ENCODE measurements at places on chromosomes 16 and 17.

DNA sequence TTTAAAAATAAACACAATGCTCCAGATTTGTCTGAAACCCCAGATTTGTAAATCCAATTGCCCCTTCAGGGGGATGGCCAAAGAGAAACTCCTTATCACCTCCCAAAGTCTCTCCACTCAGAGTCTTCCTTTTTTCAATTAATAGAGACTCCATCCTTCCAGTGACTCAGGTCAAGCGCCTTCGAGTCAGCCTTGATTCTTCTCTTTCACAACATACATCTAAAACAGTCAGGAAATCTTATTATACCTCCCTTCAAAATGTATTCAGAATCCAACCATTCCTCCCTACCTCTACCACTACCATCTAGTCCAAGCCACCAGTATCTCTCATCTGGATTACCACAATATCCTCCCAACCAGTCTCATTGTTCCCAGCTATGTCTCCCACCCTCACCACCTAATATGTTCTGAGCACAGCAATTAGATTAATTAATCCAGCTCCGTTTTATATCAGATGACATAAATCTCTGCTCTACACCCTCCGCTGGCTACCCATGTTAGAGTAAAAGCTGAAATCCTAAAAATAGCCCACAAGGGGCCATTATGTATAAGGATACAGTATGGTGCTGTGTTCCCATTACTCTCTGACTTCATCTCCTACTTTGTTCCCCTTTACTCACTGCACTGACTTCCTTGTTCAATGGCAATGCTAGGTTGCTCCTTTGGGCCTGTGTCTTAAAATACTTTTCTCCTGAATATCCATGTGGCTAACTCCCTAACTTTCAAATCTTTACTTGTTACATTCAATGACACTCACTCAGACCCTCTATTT, 11.8 kb downstream of the SIAH1 start:
- no peak for DNase-seq

GRCh38 chr17:59791603-59792457, 84.4 kb downstream of the VMP1 start:
- DNase-seq = no peak

DNA sequence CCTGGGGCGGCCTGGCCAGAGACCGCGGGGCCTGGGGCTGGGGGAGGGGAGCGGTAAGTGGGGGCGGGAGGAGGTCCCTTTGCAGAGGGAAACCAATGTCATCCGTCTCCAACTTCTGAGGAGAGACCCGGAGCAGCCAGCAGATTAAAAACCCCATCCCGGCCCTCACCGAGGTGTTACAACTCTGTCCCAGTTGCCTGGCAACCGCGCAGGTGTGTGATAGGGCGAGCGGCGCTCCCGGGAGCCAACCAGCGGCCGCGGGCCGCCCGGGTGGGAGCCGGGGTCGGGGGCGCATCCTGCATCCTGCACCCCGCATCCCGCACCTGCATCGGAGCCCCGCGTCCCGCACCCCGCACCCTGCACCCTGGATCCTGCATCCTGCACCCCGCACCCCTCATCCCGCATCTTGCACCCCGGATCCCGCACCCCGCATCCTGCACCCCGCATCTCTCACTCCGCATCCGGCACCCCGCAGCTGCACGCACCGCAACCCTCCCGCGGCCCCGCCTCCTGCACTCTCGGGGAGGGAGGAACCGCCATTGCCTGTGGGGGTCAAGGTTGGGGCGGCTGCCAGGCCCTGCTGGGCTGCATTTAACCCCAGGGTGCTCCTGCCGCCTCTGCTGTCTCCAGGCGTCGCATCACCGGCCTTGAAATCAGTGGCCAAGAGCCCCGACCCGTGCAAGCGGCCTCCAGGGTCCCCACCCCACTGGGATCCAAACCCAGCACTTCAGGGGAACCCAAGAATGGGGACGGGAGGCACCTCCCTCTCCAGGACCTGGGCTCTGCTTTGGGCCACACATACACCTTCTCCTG, 47.3 kb downstream of the RTN4RL1 start:
- DNase-seq = no peak

DNA sequence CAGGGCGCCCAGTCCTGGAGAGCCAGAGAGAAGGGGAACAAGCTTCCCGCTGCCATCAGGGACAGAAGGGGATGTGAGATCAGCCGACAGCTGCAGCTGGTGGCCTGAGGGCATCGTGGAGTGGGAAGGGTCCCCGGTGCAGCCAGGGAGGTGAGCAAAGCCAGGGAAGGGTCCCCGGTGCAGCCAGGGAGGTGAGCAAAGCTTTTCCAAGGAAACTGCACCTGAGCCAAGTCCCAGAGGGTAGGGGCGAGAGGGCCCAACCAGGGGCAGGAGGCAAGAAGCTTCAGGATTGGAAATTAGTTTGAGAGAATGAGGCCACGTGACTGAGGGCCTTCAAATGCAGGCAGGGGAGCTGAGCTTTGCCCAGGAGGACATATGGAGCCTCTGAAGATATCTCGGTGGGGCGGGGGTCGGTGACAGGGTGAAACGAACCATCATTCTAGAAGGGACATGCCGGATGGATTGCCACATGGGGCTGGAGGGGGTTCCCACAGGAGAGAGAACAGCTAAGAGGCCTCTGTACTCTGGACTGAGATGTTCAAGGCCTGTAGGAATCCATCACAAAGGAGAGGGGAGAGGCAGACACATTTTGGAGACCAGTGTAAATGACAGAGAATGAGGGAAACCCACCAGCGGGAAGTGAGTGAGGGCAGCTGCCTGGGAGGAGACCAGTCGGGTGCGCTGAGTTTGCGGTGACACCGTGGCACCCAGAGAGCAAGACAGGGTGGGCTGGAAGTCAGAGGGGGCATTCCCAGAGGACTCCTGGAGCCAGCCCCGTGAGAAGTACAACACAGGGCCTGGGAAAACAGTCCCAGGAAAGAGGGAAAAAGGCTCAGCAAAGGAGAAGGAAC, 31.4 kb upstream of the RPH3AL start:
- no peak for DNase-seq

DNA sequence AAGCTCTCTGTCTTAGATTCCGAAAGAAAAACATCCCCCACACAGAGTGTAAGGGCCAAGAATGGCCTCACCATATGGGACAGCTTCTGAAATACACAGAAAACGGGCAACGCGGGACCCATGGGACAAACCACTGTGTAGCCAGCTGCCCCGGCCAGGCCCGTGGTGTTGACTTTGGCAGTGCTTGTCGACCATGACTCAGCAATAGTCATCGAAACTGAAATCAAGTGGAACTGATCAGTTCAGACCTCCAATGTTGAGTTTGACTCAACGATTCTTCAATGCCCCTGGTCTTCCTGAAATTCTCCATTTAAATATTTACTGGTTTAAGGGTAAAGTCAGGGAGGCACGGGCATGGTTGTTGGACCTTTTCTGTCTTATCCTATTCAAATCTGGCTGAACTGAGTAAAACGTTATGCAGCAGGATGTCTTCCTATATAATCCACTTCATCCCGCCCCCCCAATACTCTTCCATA, 27.5 kb downstream of the ZFHX3 start:
- DNase-seq = no peak

DNA sequence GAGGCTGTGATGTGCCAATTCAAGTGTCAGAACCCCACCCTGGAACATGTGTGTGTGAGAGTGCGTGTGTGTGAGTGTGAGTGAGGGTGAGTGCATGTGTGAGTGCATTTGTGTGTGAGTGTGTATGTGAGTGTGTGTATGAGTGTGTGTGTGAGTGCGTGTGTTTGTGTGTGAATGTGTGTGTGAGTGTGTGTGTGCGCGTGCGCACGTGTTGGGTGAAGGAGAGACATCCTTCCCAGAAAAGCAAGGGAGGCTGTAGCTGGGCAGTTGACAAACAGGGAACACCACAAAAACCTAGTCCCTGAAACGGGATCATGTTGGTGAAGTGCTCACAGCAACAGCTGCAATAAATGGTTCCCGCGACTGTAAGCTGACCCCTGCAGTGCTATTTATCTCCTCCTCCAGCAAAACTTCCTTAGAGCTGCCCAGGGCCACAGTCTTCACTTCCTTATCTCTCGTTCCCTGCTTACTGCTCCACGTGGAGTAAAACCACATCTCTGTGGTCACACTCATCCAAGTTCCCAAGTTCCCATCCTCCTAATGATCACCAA, 40.1 kb upstream of the RPL38 start:
- no peak for DNase-seq

- no peak for DNase-seq
These were observed 69.5 kb downstream of the SREBF1 start for GRCh38 chr17:17767154-17767869.

GRCh38 chr16:27326738-27327585, 13.2 kb downstream of the IL4R start:
- DNase-seq = peak; percentile 51

DNA sequence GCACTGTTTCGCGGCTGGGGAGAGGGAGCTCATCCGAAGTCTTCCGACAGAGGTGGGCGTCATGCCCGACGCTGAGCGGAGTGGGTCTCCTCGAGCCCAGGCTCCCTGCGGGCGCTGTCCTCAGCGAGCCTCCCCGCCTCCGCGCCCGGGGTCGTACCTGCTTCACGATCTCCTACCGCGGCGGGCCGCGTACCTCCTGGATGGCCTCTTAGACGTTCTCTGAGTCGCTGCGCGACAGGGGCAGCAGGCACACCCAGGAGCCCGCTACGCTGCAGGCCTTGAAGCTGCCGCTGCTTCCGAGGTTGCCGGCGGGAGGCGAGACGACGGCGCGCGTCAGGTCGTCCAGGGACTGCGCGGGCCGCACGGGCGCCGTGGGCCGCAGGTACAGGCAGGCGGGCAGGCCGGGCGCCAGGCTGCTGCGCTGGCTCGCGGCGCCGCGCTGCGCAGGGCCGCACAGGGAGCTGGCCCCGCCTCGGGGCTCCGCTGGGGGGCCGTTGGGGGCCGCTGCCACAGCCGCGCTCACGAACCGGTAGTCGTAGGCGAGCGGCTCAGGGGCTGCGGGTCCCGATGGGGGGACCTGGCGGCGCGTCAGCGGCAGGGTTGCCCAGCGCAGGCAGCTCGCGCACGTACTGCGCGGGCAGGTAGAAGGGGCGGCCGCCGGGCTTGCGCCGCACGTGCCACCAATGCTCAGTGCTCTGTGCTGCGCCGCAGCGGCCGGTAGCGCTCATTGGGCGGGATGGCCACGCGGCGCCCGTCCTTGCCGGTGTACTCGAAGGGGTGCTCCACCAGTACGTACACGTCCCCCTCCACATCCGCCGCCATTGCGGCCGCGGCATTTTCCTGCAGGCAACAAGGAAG, 116.4 kb upstream of the SMURF2 start:
- no peak for DNase-seq

DNA sequence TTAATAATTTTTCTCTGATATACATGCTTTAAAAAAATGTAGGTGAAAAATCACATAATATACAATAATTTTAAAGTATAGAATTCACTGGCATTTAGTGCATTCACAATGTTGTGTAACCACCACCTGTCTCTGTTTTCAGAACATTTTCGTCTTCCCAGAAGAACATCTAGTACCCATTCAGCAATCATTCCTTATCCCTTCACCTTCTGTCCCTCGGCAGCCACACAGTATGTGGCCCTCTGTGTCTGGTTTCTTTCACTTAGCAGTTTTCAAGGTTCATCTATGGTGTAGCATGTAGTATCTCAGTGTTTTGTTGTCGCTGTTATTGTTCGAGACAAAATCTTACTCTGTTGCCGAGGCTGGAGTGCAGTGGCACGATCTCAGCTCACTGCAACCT, 33.6 kb downstream of the PRPSAP2 start:
- no peak for DNase-seq

- DNase-seq = no peak
These were observed 22.0 kb downstream of the MTHFSD start for GRCh38 chr16:86533076-86533475.

DNA sequence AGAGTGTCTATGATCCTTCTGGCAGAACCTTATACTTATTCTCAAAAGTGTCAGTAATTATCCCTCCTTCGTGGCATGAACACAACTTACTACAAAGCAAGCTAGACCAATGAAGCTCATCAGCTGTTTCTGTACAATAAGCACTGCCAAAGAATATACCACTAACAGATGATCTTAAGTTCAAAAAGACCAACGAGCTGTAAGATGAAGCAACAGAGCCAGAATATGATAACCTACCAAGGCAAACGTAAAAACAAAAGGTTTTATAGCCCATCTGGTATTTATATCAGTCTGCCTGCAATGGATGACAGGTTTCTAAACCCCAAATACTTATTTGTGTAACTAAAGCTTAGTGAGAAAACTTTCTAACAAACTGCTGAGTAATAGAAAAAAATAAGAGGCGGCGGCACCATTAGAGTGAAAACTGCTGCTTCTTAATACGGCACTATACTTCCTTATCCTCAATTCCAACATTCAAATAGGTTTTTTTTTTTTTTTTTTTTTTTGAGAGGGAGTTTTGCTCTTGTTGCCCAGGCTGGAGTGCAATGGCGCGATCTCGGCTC, 22.1 kb downstream of the NME2 start:
- DNase-seq = no peak

DNA sequence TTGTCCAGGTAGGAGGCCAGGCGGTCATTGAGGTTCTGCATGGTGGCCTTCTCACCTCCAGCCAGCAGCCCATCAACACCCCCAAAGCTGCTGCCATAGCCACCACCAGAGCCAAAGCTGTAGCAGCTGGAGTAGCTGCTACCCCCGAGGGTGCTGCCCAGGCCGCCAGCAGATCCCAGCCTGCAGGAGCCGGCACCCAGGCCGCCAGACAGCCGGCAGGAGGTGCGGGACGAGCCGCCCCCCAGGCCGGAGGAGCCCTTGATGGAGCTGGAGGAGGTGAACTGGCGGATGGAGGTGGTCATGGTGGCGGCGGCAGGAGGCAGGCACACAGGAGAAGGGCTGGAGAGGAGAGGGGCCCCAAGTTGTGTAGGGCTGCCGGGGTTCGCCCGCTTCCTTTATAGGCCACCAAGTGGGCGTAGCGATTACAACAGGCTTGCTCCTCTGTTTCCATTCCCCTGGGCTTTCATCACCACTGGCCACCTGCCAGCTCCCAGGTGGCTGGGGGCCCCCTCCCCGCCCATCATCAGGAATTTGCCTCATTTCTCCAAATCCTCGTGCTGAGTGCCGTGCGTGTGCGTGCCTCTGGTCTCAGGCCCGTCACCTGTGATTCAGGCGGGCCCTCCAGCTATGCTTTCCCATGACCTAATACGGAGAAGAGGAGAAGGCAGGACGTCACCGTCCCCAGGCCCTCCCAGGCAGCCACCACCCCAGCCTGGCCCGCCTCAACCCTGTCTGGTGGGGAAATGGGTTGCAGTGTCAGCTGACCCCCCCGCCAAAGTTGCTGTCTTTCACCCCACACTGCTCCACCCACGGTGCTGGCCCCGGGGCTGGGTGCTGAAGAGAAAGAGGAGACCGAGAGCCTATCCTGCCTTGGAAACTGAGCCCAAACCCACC, at the start of gene KRT17:
Gene KRT17, minus strand, starts transcription at position 368 of the 894 bp plus-strand sequence. Its CDS starts 66 bp downstream, at position 302.
- DNase-seq = no peak

DNA sequence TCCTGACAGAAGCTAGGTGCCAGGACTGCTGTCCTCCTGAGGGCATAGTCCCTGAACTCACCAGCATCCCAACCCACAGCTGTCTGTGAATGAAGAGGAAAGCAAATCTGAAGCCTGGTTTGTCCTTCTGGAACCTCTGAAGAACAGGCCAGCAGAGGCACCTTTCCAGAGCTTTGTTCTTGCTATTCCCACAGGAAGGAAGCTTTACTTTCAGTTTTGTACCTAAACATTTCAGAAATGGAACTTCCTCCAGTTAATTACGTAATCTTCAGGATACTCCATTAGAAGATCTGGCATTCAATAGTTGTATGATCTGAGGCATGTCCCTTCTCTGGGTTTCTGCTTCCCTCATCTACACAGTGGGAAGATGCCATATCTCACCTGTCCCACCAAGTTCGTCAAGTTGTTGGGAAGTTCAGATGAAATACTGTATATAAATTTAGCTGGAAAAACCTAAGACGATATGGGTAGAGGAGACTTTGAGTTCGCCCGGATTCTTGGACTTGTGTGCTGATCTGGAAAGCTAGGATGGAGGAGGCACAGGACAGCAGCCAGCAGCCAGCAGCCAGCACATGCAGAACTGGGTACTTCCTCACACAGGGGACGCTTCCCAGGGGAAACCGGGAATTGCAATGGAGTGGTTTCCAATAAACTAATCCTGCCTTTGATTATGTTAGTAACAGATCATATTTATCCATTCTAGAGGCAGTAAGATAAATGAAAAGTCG, 22.4 kb downstream of the NXPH3 start:
- no peak for DNase-seq

All from GM12891 (cell line).